ENCODE measurements at places on chromosomes 2 and 18.

- DNase-seq, result no peak
Measured at GRCh38 chr18:54163453-54163852, 61.0 kb downstream of the MBD2 start.

DNA sequence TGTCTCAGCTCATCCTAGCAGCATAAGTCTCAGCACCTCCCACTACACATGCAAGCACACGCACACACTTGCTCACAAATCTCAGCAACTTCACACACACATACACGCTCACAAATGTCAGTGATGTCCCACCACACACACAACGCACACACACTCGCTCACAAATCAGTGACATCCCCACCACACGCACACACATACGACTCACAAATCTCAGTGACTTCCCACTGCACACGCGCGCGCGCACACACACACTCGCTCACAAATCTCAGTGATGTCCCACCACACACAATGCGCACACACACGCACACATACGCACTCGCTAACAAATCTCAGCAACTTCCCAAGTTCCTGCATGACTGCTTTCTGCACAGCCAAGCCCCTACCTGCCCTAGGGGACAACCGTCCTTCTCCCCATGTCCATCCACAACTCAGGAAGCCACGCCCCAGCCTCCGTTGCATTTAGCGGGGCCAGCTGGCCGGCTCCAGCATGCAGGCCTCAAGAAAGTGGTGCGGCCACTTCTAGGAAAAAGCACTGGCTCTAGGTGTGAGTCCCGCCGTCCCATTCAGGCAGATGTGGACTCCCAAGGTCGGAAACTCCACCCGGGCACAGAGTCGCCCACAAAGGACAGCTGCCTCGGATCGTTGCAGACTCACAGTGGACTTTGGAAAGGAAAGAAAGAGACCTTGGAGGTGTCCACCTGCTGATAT, 180.1 kb upstream of the SALL3 start:
- DNase-seq, result no peak

- DNase-seq, result no peak
Measured at GRCh38 chr2:75632091-75632701, 14.4 kb upstream of the MRPL19 start.

GRCh38 chr2:118014492-118014824, 588 bp upstream of the CCDC93 start:
- DNase-seq, result no peak

DNA sequence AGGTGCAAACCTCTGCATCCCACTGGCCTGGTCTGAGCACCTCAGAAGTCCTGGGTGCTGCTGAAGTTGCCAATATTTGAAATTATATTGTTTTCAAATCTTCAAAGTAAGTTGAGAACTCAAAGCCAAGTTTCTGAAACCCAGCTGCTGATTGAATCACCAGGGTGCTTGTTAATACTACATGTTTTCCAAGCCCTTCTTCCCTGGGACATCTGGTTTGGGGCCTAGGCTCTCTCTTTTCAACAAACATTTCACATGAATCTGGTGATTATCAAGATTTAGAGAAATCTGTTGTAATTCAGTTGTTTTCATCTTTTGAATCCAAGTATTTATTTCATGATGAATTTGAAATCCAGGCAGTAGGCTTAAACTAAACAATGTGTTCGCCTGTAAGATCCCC, 24.4 kb downstream of the MLPH start:
- no peak for DNase-seq

GRCh38 chr2:239962890-239963591, 62.1 kb downstream of the NDUFA10 start:
- no peak for DNase-seq

GRCh38 chr2:112869258-112869842, 32.8 kb upstream of the IL1B start:
- DNase-seq, result no peak

GRCh38 chr2:84165256-84165655, 293.8 kb downstream of the SUCLG1 start:
- no peak for DNase-seq

GRCh38 chr2:20986024-20986939, 57.6 kb downstream of the APOB start:
- DNase-seq, result no peak

GRCh38 chr18:11308499-11308898, 159.1 kb upstream of the PIEZO2 start:
- DNase-seq, result no peak

DNA sequence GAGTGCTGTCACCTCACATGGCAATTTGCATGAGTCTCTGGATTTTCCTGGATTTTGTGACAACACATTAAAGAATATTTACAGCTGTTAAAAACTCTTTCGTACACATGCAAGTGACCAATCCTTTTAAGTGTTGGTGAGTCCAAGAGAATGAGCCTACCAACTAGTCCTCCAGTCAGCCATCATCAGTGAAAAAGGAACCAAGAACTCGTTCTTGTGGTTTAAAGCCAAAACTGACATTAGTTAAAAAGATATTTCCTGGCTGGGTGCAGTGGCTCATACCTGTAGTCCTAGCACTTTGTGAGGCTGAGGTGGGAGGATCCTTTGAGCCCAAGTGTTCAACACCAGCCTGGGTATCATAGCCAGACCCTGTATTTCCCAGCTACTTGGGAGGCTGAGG, 215.4 kb upstream of the ITGA4 start:
- no peak for DNase-seq

DNA sequence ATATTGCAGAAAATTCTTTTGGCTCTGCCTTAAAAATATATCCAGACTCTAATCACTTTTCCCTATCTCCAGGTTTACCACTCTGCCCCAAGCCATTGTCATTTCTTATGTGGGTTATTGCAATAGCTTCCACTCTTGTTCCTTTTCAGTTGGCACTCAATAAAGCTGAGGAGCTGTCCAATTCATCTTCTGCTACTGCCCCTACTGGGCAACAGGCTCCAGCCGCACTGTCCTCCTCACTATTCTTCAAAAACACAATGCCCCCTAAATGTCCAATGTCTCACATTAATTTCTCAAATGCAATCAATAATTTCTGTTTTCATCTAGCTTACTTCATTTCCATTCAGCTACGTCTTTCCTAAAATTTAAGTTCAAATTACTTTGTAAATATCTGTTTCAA, 1262.5 kb upstream of the CDH2 start:
- no peak for DNase-seq

DNA sequence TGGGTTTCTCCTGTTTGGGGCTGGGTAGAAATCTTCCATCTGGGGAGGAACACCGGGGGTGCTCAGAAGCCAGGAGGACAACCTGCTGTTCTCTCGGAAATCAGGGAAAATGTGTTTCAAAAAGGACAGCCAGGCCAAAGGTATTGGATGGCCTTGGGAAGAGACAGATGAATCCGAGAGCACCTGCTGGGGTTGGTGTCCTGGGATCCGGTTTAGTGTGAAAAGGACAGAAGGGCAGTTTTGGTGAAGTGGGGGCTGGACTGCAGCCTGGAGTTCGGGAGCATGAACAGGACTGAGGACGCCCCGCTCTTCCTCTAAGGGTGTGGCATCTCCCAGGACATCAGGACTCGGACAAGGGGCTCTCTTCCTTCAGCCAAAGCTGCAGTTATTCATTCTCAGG, 24.9 kb upstream of the SNTG2 start:
- DNase-seq, result no peak

GRCh38 chr2:96618596-96619283, 19.4 kb downstream of the KANSL3 start:
- no peak for DNase-seq

Measured in non-pigmented ciliary epithelial cell (primary cell).